SJSA1 (cell line): ENCODE measurements at places on chromosomes 6 and 20.

DNA sequence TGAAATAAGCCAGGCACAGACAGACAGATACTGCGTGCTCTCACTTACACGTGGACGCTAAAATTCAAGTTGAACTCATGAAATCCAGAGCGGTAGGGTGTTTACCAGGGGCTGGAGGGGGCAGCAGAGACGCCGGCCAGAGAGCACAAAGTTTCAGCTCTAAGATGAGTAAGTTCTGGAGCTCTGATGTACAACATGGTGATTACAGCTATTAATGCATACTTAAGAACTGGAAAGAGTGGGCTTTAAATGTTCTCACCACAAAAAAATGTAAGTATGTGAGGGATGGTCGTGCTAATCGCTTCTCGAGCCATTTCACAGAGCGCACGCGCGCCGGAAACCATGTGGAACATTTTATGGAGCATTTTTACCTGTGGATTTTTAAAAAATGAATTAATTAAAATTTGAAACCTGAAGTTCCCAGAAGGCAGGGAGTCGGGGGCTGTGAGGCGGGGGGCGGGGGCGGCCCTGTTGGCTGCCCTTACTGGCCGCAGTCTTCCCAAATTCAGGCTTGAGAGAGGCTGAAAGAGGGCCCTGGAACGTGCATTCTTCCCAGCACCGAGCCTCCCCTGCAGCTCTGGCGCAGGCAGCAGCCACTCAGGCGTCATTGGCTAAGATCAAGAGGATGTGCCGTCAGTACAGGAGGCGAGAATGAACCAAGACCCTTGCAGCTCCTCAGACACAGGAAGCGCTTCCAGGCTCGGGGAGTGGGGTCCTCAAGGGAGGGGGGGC is 8.5 kb upstream of the SLCO4A1 start:
- no peak for DNase-seq

DNA sequence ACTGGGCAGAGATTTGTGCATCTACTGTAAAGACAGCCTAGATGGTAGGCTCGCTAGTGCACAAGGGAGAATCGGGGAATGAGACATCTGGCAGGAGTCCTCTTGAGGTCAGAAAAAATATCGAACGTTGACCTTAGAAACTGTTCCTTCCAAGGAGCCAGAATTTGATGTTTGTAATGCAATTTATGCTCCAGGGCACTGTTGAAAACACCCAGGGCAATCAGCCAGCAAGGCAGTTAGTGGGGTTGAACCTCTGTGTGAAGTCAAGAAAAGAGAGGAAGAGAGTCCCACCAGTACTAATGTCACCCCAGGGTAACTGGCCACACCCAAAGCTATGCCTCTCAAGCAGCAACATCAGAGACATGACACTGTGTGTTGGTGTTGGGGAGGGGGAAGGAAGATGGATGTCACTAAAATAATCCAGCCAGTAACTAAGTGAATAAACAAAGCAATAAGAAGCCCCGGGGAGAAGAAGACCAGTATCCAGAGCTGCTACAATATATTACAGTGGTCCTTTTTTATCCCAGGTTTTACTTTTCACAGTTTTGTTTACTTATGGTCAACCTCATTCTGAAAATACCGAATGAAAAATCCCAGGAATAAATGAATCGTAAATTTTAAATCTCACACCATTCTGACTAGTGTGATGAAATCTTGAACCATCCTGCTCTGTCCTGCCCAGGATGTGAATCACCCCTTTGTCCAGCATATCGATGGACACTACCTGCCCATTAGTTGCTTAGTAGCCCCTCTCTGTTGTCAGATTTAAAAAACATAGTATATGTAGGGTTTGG is 32.9 kb upstream of the PDE10A start:
- no peak for DNase-seq

- no peak for DNase-seq
Measured at GRCh38 chr20:33812908-33813462, 1.8 kb downstream of the CHMP4B start.

DNA sequence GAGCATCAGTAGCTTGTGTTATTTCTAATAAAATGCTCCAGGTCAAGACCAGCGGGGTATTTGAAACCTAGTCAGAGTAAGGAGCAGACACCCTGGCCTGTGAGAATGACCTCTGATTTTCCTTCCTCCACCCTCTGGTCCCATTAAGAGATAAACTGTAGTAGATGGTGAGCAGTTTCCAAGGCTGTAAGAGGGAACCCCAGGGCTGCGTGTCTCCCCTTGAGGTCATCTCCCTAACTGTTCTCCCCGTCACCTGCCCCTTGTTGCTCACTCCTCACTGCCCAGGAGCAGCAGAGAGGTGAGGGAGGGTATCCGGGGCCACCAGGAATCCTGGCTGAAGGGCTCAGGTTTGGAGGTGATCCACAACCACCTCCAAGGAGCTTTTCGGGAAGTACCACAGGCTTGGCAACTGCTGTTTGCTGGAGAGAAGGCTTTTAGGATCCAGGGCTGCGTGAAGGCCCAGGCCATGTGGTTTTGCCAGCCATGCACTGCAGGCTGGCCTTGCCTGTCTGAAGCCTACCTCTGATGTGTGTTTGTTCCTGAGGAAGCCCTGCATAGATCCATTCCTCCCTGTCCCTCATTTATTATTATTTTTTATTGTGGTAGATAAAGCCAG is 62.5 kb downstream of the RREB1 start:
- no peak for DNase-seq

DNA sequence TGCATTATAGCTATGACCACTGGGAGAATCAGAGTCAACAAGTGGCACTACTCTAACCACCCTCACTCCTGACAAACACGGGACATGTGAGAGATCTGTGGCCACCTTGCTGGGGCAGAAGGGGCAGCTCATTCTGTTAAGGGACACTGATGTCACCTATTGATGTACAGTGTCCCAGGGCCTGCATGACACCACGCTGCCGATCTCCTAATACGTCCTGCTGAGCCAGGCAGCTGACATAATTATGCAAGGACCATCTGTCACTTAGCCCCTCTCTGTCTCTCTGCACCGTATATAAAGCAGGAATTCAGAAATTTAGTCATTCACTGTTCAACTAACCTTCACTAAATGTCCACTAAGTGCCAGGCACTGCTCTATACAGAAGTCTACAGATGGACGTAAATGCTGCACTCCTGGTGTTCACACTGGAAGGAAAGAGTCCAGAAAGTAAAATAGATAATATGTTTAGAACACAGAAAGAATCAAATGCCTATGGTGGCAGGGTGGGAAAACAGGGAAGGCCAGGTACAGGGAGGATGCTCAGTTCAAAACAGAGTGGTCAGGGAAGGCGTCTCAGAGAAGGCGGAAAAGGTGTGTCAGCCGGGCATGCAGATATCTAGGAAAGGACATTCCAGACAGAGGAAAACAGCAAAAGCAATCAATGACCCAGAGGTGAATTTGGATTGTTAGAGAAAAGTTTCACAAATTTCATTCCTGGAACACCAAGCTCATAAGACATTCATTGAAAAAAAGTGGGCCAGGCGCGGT is 173.8 kb downstream of the ZNF217 start:
- DNase-seq = no peak

GRCh38 chr6:170127151-170127550 is 163.7 kb downstream of the DLL1 start:
- DNase-seq = peak; percentile 12

DNA sequence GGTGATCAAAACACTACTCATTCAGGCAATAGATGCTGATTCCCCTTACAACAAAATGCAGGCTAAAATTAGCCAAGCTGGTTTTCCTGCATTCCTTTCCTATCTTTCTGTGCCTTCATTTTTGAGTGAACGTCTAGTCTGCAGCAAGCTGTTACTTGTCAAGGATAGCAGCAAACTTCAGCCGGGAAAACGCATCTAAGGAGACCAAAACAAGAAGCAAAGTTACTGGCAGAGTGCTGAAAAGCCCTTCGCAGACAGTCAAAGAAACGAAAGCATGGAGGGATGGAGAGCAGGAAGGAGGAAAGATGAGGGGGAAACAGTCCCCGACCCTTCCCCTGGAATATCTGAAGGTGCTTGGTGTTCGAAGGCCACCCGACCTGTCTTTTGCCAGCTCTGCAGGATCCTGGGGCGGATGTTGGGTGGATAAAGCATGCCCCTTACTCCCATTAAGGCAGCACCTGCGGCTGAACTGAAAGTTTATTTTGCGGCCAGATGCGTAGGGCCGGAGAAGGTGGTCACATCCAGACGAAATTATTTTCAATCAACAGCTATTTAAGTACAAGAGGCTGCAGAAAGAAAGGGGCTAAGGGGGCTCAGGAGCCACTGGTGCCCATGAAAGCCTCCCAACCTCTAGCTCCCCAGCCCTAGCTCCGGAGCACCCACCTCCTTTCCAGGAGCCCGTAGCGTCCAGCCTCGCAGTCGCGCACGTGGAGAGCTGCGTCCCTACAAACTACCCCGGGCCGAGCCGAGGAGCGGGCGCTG is 538 bp downstream of the FERMT1 start:
- no peak for DNase-seq

GRCh38 chr20:22984606-22985005 is 50.5 kb upstream of the SSTR4 start:
- no peak for DNase-seq
